ENCODE measurements at places on chromosomes 16 and 17.

DNA sequence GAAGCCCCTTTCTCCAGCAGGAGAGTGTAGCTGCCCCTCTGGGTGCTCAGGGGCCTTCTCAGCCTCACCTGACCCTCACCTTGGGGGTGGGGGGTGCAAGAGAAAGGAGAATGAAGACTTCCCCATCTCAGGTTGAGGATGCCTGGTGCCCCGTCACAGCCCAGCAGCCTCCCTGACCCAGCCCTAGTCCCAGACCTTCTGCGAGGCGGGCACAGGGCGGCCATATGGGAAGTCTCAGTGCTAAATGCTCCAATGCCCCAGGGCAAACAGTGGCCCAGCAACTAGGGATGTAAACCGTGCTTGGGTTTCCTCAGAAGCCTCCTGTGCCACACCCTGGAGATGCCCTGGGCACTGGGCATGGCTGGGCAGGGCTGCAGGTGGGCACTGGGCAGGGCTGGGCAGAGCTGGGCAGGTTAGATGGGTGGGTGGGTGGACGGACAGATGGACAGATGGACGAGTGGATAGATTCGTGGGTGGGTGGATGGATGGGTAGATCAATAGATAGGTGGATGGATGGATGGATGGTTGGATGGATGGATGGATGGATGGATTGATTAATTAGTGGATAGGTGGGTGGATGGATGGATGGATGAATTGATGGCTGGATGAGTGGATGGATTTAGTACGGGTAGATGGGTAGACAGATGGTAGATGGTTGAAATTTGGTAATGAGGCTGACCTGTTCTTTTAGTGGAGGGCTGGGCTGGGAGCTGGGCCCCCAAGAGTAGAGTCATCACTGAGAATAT, 16.8 kb downstream of the TPSD1 start:
- no peak for DNase-seq

GRCh38 chr17:27492470-27492869, 36.2 kb downstream of the KSR1 start:
- no peak for DNase-seq

DNA sequence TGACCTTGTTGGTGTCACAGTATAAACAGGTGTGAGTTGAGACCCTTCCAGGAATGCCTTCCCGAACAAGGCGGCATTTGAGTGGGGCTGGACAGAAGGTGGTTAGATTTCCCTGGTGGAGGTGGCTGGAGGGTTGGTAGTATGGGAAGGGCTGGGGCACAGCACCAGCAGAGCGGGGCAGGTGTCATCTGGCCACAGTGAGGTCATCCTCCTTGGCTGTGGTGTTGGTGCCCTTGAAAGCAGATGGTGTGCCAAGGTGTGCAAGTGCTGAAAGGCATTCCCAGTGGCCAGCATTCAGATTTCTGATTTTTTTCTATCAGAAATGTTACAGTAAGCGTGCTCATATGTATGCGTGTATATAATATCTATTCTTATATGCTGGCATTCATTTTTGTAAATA, 126.6 kb downstream of the LAT start:
- no peak for DNase-seq

DNA sequence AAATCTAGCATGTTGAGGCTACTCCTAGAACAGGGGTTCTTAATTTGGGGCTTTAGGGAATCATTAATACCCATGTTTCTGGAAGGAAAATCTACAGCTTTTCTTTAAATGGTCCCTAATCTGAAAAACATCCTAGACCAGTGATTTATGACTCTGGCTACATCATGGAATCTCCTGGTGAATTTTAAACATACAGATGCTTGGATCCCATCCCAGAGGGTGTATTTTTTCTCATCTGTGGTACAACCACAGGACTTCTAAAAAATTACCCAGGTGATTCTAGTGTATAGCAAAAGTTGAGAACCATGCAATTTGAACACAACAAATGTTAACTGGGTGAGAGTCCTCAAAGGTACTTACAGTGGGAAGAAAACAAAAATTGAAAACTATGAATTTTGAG, 41.5 kb downstream of the KANSL1 start:
- DNase-seq = no peak

DNA sequence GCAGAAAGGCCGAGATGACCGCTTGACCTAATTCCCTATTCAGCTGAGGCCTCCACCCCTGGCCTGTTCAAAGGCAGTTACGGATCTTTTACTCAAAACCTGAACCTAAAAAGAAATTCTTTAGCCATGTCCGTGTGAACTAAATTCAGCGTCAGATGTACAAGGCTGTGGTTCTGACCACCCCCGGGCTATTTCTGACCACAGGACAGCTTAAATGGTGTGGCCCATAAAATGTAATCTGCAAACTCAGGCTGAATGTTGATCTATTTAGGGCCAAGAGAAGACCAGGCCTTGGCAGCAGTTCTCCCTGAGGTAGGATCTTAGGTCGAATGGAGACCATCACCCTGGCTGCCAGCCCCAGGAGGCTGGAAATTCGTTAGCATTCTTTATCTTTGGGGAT, 485.5 kb downstream of the WWOX start:
- DNase-seq = no peak

DNA sequence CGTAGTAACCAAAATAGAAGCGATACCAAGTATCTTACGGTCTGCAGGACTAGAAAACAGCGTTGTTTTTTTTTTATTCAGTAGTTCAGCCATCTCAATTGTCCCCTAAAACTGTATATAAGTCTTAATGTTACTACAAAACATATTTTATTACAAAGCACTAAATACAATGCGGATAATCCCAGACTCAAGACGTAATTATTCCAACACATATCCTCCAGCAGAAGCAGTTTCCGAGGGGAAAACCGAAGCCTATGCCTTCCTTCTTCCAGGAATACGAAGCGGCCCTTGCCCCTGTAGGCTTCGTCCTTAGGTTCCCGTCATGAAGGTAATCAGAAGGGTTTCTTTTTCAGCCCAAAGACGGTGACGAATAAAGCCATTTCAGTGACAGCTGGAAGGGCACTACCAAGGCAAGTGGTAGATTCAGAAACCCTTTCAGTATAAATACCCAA, 2.3 kb downstream of the TMEM107 start:
- DNase-seq = no peak

DNA sequence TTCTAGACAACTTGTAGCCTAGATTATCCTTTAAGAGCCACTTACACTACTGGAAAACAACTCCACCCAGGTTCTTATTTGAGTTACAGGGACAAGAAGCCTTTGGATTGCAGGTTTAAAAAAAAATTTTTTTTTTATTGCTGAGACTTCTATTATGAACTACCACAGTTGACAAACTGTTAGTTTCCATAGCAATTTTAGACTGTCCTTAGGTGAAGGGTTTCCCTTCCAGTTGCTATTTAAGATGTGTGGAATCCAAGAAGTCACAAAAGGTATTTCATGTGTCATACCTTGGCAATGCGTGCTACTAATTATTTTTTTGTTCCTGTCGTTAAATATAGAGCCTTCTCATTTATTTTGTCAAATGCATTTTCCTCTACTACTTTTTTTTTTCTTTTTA, 253.2 kb downstream of the PRKCA start:
- no peak for DNase-seq

- DNase-seq = no peak
These were observed 2.7 kb downstream of the CFAP20 start for GRCh38 chr16:58126451-58126961.

DNA sequence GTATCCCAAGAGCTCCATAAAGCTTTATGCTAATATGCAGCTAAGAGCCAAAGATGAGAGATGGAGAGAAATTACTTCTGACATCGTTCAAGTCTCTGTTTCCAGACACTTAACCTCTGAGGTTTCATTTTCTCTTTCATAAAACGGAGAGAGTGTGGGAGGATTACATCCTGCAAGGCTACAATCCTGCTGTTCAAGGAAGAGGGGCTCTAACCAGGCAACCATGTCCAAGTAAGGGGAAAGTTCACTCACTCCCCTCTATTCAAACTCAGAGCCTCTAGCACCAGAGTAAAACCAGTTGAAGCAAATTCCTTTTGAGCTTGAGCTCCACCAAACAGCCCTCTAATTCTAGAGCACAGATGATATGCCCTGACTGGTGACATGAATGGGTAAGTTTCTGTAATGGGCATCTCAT, 397.4 kb downstream of the NPIPA8 start:
- DNase-seq = no peak

Data from right lung (tissue), 10 donors.